SHP77 treated with DMSO at 0.1 percent for 48 hours (cell line): ENCODE measurements at places on chromosomes 4 and X.

- no peak for DNase-seq
Observed at GRCh38 chrX:145813081-145813480, 4.5 kb upstream of the SLITRK2 start.

DNA sequence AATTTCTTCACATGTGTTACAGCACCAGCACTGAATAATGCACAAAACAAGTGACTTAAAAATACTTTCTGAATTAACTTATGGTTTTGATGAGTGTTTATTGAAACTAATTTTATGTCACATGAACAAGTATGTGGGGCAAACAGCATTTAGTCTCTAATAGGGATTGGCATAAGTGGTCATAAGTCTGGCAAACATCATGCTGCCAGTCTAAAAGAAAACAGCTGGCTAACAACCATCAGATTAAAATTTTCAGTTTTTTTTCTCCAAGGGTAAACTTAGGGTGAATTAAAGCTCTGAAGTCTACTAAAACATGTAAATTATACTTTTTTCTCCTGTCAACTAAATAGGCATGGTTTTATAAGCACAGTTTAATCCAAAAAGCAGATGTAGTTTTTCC lies 1014.2 kb downstream of the FAT4 start:
- no peak for DNase-seq

GRCh38 chr4:65791812-65792308 lies 121.6 kb upstream of the EPHA5 start:
- peak; percentile 31 for DNase-seq

DNA sequence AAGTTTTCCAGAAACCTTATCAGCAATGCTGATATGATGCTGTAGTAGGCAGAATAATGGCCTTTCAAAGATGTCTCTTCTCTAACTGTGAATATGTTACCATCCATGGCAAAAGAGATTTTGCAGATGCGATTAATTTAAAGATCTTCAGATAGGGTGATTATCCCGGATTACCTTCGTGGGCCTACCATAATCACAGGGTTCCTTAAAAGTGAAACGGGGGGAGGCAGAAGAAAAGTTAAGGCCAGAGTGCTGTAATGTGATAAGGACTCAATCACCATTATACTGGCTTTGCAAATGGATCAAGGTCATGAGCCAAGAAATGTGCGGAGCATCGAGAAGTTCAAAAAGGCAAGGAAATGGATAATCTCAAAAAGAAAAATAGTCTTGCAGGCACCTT lies 459.6 kb downstream of the CCSER1 start:
- DNase-seq = no peak

DNA sequence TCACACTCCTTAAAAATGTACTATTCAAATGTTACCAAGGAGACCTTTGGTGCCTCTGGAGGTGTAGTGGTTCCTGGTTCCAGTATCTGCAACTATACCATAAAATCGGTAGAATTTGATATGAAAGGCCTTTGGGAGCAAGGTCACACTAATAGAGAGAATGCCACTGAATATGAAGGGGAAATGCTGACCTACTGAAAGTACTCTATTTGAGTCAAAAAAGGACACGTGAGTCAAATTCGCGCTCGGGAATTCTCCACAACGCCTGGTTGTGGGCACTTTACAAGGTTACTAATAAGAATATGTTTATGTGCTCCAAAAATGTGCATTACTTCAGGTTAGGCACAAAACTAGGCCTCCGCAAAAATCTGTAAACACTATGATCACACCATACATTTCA lies 39.5 kb upstream of the RELL1 start:
- no peak for DNase-seq

DNA sequence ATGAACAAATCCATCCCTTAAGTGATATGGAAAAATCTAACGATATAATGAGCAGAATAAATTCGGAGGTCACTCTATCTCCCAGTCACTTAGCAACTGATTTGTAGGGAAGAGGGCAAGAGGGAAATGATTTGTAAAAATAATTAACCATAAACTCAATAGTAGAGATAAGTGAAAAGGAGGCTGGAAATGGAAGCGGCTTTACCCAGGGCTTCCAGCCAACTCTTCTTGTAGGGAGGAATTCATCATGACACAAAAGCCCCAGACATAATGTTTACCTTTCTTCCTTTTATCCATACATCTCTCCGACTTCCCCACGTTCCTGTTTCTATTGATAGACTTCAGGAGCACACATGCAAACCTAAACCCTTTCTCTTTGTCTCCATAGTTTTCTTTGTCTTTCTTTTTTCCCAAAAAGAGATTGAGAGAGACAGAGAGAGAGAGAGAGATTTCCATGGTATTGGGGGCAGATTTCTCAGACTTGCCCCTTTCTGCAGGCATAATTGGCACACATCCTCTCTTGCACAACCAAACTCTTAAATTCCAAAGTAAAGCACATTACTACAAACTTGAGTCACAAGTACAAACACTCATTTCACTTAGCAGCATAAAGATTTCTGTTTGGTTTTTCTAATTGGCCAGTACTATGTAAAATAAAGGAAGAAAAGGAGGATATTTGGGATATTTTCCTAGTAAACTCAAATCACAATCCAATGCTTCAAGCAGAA lies 140.9 kb downstream of the MAPK10 start:
- DNase-seq = peak; percentile 50

DNA sequence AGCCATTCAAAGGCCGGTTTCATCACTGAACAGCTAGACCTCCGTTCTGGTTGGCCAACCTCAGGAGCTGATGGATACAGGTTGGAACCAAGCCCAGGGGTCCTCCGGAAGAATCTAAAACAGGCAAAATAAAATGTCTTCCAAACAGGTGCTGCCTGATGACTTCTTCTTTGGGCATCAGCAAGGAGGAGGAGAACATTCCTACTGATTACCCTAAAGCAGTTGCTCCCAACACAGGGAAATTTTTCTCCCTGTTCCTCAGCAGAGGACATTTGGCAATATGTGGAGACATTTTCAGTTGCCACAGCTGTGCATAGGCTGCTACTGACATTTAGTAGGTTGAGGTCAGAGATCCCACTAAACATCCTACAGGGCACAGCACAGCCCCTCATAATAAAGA lies 319.3 kb upstream of the PPARGC1A start:
- no peak for DNase-seq

DNA sequence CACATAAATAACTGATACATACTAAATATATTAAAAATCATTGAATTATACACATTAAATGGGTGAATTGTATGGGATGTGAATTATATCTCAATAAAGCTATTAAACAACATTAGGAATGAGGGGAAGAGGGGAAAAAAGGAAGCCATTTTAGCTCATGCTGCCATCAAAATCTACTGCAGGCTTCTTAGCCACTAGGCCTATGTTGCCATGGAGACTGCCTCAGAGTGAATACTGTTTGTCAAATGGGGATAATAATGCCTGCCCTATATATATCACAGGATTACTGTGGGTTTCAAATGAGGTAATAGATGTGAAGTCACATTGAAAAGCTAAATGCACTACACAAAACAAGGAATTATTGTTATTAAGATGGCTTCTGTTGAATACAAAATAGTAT lies 21.2 kb downstream of the TMEM255A start:
- no peak for DNase-seq

DNA sequence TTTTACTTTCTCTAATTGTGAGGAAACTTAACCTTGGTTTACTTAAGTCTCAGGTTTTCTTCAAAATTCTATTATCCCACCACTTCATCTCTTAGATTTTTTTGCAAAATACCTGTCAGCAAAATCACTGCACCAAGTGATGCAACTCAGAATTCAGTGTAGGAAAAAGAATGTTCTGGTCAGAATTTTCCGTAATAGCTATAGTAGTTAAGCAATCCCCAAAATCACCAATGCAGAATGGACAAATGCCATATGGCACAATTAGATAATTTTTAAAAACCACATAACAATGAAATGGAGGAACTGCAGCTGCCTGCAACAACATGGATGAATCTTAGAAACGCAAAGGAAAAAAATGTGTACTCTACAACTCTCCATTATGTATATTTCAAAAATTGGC lies 373.1 kb downstream of the NAF1 start:
- DNase-seq = no peak

- no peak for DNase-seq
Observed at GRCh38 chr4:173883821-173884220, 353.8 kb upstream of the HAND2 start.

DNA sequence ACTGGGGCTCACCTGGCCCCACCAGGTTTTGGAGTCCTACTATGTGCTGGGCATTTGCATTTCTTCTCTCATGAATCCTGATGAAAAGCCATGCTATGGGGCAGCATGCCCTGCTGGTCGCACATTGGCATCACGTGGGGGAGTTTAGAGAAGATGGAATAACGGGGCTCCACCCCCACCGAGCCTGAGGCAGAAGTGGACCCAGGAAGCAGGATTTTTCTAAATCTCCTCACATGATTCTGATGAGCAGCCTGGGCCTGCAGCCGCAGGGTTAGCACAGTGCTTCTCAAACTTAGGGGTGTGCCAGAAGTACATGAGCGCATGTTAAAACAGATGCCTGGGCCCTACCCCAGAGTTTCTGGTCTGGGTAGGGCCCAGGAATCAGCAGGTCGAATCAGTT lies 4.6 kb upstream of the SORCS2 start:
- DNase-seq = no peak

GRCh38 chrX:26146024-26146423 lies 7.9 kb downstream of the MAGEB18 start:
- DNase-seq = no peak

- DNase-seq = peak; percentile 18
Observed at GRCh38 chr4:148376151-148376550, 66.1 kb downstream of the NR3C2 start.

DNA sequence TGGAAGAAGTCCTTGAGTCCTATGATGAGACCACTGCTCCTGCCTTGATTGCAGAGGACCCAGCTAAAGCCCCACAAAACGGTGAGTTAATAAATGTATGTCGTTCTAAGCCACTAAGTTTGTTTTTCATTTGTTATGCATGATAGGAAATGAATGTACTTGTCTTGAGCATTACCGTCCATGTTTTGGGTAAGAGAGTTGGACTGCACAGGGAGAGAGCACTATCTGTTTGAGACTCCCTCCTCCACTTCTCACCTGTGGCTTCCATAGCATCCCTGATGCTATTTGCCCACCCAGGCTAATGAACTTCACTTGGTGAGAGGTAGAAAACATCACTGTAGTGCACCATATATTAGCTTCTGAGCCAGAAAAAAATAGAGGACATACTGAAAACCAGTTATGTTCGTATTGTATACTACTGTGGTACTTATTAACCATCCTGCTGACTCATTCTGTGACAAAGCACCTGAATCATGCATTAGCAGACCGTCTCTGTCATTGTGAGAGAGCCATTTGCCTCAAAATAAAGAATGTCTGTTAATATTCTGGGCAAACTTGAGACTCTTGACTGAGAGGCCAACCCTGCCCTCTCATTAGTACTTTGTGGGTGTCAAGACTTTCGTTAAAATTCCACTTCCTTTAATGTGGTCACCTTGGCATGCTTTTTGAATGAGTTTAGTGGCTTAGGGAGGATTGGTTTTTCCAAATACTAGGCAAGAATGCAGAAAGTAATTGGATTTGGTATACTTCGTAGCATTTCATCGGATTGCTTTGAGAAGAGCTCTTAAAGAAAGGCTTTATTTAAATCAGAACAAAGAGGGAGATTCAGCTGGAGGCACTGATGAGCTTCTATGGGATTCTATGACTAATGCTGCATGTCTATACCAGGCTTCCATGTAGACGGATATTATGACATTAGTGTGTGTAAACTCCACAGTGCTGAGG lies 99.3 kb upstream of the GRPR start:
- DNase-seq = no peak

GRCh38 chr4:3612281-3612680 lies 80.1 kb upstream of the LRPAP1 start:
- DNase-seq = no peak

DNA sequence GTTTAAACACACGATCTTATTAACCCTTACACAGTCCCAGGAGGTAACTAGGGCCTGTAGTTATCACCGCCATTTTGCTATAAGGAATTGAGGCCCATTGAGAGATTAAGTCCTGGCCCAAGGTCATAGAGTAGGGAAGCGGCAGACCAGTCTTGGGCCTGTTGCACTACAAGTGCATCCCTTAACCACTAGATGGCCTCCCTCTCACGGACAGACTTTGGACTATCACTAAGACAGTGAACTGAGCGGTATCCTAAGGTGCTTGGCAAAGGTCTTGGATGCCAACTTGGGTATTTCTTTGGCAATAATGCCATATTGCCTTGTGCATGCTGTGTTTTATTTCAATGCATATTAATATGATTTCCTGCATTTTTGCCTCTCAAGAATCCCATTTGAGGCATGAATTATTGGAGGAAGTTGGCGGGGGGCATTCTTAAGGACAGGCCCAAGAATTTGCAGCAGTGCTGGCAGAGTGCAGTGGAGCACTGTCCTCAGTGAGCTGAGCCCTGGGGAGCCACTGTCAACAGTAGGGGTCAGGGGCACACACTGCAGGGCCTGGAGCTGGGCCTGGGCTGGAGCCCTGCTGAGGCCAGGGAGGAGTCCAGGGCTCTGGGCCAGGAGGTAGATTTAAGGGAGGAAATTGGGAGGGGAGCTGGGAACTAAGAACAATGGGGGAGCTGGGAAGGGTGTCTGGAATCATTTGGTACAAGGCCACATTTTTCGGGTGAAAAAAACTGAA lies 147.4 kb downstream of the SMIM20 start:
- DNase-seq = peak; percentile 15

DNA sequence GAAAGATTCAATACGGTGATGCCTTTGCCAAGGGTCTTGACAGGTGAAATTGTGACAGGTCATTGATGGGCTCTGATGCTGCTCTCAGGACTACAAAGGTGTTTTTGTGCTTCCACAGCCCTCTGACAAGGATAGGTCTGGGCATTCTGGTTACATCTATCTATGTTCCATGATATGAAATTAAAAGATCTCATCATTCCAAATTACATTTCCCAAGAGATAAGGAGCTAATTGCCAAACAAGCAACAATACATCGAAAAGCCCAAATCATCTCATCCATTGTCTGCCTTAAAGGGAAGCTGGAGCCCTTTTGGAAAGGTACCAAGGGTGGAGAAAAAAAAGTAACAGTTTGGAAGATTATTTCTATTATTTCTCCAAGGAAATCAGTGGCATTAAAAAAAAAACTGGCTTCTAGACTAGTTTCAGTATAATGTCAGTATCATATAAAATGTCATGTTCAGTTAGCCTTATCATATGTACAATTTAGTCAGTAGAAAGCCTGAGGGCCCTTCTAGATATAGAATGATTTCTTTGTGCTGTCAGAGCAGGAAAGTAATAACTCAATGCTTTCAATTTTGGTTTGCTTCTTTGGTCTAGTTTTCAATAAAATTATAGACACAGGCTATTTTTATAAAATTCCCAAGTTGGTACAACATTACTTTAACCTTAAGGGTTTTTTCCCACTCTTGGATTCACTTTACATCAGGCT lies 224.5 kb upstream of the GPRIN3 start:
- DNase-seq = no peak

DNA sequence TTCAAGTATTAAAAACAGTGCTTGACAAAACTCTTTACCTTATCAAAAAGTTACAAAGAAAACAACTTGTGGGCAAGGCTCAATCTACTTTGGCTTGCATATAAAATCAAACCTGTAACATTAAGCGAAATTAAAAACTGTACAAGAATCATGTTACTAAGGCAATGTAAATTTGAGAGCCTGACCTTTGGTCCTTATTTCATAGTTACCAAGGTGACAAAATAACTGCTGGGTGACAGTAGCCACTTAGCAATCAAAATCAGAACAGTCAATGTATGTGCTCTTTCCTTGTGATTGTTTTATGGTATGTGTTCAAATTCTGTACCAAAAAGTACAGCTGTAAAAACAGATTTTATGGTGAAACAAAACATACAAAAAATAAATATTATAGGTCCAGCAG lies 204.0 kb downstream of the RASL11B start:
- no peak for DNase-seq
